Activated naive CD4-positive, alpha-beta T cell treated with anti-CD3 and anti-CD28 coated beads for 36 hours (primary cell): ENCODE measurements at places on chromosomes 5 and 9.

DNA sequence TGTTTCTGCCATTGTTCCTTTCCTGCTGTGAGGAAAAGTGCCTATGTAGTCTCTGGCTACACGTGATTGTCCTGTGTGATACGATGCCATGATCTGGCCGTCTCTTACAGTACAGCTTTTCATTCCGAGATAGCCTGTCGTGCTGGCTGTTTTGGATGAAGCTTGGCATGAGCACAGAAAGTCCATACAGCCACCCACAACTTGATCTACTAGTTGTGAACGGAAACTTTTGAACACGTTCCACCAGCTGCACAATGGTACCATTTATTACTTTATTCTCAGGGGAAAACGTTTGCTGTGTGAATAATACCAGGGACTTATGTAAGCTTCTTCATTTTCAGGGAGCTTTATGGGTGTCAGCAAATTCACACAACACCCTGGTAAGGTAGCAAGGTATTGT is 217.6 kb upstream of the ANKRD55 start:
- no peak for DNase-seq

- no peak for DNase-seq
Measured at GRCh38 chr5:6722015-6722414, 8.8 kb downstream of the TENT4A start.

DNA sequence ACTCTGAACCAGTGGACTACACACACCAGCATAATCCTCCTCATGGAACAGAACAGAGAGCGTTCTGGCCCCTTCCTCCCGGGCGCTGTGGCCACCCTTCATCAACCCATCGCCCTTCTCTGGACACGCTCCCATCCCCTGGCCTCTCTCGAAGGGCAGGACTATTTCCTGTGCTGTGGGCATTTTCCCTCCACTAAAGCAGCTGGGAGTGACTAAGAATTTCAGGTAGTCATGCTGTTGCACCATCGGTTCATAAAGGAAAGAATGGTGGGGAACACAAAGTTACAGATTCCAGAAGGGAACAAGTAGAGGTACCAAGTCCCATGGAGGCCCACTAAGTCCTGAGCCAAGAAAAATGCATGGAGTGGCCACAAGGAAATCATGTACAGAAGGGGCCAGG is 68.6 kb downstream of the EPB41L4B start:
- no peak for DNase-seq

DNA sequence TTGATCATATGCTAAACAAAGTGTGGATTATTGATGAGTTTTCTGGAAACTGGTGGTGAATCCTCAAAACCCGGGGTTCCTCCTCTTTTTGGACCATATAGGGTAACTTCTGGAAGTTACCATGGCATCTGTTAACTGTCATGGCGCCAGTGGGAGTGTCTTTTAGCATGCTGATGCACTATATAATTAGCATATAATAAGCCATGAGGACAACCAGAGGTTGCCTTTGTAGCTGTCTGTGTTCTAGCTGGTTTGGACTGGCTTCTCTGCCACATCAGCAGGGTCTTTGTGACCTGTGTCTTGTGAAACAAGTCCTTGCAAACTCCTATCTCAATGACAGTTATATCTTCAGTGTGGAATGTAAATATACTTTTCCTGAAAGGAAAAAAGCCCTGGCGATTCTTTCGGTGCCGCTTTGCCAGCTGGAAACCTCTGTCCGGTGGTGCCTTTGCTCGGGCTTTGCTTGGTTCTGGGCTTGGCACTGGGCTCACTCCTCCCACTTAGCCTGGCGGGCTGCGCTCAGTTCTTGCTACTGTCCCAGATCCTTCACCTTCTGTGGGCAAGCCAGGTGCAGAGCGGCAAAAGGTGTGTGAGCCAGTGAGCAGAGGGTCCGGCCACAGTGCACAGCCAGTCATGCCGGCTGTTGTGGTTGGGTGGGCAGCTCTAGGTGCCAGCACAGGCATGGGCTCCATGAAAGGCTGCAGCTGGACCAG is 20.4 kb downstream of the NXNL2 start:
- DNase-seq: no peak

DNA sequence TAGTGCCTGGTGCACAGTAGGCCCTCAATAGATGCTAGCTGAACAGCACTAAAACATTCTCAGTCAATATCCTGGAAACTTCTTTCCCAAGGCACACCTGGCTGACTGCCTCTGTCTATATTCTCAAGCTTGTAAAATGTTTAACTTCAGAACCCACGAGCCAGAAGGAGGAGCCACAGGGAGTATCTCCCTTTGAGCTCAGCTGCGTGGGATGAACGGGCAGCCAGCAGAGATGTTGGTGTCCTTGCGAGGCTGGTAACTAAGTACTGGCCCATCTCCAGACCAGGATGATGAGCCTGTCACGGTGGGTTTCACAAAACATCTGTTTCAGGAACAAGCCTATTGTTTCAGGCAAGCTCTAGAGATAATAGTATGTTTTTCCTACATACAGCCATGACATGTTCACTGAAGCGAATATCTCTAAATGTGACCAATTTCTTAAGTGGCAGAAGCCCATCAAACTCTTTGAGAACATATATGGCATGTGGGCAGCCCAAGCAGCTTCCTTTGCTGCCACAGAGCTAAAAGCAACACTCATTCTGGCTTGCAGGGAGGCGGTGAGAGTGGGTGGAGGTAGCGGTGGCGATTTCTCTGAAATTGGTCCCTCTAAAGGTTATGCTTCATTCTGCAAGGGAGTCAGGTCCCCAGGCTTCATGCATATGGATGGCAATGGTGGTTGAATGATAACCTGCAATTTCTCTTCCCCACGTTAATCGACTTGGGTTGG is 206.2 kb downstream of the TTLL11 start:
- DNase-seq: no peak

- DNase-seq: peak; percentile 93
Measured at GRCh38 chr5:139458580-139459407, 3.7 kb downstream of the ECSCR start.

DNA sequence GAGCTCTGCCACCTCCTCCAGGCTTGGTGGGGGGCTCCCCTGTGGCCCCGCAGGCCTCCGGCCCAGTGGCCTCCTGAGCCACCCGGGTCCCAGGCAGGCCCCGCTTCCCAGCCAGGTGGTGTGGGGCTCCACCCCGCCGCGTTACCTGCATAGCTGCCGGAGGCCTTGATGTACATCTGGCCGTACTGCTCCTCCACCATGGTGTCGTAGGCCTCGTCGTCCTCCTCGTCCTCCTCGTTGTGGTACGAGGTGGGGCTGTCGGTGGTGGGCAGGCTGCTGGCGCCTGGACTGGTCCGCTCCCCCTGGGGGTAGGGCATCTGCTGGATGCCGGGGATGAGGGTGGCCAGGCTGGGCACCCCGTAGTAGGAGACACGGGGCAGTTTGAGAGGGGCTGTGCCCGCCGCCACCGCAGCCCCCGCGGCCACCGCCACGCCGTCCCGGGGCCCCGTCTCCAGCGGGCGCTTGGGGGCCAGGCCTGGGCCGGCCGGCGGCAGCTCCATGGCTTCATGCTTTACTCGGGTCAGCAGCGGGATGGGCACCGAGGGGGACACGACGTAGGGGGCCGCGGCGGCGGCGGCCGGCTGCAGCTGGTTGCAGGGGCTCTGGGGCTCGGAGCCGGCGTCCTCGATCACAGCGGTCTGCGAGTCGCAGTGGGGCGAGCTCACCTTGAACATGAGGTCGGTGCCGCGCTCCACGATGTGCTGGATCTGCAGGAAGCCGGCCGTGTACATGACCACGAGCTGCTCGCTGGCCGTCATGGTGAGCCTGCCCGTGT is 45.4 kb downstream of the NACC2 start:
- DNase-seq: no peak

DNA sequence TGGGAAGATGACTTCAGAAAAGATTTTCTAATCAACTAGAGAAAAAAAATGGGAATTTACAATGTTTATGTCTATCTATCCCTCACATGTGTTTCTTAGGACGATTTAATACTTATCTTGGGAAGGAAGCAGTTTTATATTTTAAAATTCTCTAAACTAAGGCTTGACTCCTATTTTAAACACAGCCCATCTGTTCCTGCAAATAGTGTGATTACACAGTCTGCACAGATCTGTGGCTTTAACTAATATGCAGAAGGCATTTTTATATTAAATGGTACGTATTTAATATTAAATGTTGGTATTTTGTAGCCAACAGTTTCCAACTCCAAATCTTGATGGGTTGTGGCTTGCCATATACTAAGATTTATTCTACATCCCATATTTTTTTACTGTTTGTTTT is 53.2 kb upstream of the EBF1 start:
- DNase-seq: no peak

GRCh38 chr5:130286971-130287370 is 382.7 kb downstream of the CHSY3 start:
- DNase-seq: no peak

GRCh38 chr5:59828623-59829022 is 64.9 kb downstream of the PDE4D start:
- no peak for DNase-seq

DNA sequence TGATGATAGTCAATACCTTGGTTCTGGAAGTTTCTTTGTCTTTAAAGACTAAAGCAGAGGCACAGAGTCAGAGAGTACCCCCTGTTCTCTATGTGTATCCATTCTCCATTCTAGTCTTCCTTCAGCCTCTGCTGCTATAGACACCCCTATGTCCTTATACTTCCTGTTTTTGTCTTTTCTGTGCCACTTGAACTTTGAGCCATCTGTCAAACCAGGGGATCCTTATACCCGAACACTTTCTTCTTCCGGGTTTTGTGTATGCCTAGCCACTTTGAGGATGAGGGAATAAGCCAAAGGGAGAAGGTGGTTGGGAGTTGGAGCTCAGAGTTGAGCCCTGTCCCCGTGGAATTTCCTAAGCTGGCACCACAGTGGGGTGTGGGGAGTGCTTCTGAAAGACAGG is 61.1 kb upstream of the IL6ST start:
- no peak for DNase-seq

DNA sequence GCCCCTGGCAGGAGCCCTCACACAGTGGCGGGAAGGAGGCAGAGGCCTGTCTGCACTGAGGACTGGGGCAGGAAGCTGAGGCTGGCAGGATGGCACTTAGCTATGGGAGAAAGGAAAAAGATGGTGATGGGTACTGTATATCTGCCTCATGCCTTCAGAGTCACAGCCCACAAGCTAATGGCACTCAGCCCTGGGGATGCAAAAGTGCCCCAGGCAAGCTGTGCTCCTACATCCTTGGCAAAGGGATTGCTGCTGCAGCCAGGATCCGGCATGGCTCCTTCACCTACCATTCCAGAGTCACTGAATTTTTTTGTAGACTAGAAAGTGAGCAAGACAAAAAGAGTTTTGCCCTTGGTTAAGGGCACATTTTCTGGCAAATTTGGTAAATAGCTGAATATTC is 8.7 kb downstream of the ACSL6 start:
- DNase-seq: no peak

GRCh38 chr5:177473443-177474001 is at the start of gene DBN1:
Gene DBN1 (minus strand): TSS chr5:177473634. CDS start chr5:177473521, 113 bp downstream.
- DNase-seq: no peak
